AG09309 (cell line): ENCODE measurements at places on chromosomes 5 and 9.

GRCh38 chr9:32340361-32340760, 44.1 kb upstream of the ACO1 start:
- no peak for DNase-seq

GRCh38 chr5:91281401-91281800, 101.7 kb downstream of the ARRDC3 start:
- DNase-seq: peak; percentile 95

GRCh38 chr5:102036927-102037326, 259.2 kb downstream of the SLCO4C1 start:
- DNase-seq: no peak

DNA sequence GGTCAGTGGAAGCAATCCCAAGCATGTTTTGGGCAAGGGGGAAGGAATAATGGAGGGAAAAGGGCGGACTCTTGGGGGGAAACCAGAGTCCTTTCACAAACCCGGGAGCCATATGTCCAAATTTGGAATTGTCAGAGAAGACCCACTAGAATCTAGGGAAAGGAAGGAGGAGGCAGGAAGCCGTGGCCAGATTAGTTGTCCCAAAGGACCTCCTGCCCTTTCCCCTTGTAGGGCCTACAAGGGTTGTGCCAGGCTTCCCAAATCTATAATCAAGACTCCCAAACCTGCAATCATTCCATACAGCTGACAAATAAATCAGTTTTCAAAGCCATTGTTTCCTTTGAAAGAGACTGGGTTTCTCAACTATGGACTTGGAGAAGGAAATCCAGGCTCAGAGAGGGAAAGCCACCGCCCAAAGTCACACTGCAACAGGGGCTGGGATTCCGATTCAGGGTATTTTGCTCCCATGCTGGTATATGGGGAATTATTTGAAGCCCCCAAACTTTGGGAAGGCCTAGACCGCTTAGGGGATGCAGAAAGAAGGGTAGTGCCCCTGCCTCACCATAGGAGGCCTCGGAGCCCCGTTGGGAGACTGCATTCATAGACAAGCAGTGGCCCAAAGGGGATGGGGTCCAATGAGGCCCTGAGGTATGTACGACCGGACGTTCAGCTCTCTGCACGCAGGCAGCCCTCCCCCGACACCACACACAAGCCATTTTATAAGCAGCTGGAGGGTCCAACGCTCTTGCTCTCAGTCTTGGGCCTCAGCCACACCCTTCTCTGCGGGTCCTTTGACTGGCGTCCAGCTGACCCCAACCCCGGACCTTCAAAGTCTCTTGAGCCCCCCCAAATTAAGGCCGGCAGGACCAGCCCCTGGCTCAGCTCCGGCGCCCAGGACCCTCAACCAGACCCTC, 815 bp downstream of the ANXA6 start:
- DNase-seq: no peak

DNA sequence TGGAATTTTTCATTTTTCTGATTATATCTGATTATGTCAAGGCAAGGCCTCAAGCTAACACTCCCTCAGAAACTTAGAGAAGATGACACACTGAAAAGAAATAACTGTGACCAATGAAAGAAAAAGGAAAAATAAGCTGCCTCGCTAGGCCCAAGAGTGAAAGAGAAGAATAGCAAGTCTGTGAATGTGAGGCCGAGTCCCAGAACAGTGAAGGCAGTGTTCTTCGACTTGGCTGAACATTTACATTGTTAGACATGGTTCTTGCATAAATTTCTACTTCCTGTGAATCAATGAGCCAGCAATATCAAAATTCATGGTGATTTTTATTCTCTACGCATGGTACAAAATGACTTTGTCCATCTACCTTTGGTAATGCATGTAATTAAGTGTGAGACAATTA, at the start of gene ATP10B:
Gene ATP10B (minus strand): TSS at position 163 of the 400 bp plus-strand sequence. CDS start 164,137 bp downstream, outside the sequence.
- no peak for DNase-seq

GRCh38 chr5:74766418-74766848, 484 bp downstream of the GFM2 start:
- DNase-seq: peak; percentile 33

- DNase-seq: no peak
These were observed 58.7 kb upstream of the TNFSF8 start for GRCh38 chr9:114988962-114989599.

DNA sequence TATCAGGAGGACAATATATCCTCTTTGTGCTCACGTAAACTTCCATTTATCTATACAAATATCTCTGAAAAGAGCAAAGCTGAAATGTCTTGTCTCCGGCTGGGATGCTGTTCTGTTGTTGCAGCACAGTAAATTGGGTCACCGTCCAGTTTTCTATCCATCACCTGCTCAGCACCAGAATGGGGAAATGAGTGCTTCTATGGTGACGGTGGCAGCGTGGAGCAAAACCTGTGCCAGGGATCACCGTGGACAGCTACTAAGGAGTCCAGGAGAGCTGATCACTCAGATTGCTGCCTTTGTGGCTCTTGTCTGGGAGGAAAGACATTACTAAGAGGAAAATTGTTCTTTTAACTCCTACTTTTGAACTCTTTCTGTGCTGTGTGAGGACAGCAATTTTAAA, 531.6 kb downstream of the PSAT1 start:
- no peak for DNase-seq

GRCh38 chr5:62083661-62084060, 222.3 kb upstream of the KIF2A start:
- no peak for DNase-seq

DNA sequence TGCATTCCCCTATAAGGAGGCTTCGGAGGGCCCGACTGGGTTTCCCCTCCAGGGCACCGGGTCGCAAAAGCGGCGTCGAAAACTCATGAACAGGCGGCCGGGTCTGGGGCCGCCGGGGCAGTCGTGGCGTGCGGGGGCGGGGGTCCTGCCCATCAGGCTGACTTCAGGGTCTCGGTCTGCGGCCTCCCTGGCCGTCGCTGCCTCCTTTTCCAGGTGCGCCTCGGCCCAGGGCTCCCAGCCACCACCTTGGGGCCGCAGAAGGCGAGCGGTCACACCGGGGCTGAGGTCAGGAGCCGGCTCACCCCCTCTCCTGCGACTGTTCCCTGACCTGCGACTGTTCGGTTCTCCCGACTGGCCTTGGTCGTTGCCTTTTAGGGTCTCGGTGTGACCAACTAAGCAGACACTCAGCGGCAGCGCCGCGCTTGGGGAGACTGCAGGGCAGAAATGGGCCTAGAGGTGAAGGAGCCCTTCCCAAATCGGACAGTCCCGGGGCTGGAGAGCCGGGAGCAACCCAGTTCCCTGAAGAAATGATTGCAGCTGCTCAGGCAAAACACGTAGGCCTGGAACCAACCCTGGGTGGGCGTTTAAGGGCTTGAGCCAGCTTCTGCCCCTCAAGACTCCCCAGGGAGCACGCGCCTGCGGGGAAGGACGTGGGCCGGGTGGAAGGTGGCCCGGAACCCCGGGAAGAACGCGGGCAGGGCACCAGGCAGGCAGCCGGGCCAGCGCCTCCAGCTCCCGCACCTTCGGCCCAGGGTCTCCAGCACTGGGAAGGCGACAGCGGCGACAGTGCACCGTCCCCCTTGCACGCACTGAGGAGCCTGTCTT, 11.2 kb downstream of the IRX2 start:
- no peak for DNase-seq

- no peak for DNase-seq
These were observed 462.4 kb downstream of the PRR16 start for GRCh38 chr5:120926471-120926870.

GRCh38 chr9:135885100-135885853, 22.1 kb downstream of the CAMSAP1 start:
- no peak for DNase-seq

GRCh38 chr5:14267991-14268708, 125.0 kb downstream of the TRIO start:
- DNase-seq: no peak

- DNase-seq: no peak
These were observed 21.9 kb downstream of the TTC1 start for GRCh38 chr5:160030631-160031377.

GRCh38 chr5:56585999-56586691, 229.2 kb upstream of the MAP3K1 start:
- DNase-seq: no peak

DNA sequence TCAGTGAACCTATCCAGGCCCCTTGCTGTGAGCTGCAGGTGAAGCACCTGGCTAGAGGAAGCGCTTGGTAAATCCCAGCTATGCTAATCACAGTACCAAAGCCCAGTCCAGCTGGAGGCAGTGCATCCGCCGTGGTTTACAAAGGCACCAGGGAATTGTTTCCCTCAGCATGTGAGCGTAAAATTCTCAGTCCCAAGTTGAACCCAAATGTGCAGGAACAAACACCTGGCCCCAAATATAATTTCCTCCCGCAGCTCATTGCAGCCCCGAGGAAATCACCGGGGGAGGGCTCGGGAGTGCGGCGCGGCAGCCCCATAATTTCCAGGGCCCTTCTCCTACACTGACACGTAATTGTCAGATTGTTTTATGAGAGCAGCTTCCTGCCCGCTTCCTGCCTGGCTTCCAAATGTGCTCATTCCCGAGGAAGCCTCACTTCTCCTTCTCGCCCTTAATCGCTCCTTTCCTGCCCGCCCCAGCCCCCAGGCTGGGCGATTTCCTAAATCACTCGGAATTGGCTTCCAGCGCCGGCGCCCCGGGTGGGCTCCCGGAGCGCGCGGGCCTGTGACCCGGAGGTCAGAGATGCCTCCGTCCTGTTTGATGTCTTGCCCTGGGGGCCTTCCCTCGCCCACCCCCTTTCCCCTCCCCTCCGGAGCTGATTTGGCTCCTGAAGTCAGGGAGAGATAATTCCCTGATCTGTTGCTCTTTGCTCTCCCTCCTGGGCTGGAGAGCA, 134.4 kb downstream of the FGF1 start:
- no peak for DNase-seq

- DNase-seq: no peak
These were observed 33.5 kb upstream of the SHOC1 start for GRCh38 chr9:111828193-111828592.

DNA sequence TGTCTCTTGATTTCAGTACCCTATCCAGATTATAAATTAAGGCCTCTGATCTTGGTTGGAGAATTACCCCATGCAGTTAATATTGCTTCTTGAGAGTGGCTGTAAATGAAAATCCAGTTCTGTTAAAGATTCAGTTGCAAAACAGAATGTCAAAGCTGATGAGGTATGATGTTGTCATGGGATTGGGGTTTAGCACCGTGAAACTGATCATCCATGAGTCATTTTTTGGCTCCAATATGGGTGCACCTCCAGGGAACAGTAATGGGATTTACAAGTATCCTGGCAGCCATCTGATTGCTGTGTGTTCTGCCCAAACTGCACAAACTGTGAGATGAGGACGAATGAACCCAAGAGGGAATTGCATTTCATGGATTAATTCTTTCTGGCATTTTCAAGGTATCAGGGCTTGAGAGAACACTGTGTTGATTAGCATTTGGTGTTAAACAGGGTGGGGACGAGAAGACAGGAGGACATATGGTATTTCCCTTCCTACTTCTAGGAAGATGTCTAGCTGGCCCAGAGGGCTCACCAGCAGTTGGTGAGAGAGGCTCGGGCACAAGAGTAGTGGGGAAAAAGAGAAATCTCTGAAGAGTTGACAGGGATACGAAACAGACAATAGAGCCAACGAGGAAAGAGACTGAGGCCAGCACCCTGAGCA, 214.7 kb downstream of the GAS1 start:
- DNase-seq: peak; percentile 82

- no peak for DNase-seq
These were observed 298.4 kb upstream of the SEMA6A start for GRCh38 chr5:116872986-116873385.

DNA sequence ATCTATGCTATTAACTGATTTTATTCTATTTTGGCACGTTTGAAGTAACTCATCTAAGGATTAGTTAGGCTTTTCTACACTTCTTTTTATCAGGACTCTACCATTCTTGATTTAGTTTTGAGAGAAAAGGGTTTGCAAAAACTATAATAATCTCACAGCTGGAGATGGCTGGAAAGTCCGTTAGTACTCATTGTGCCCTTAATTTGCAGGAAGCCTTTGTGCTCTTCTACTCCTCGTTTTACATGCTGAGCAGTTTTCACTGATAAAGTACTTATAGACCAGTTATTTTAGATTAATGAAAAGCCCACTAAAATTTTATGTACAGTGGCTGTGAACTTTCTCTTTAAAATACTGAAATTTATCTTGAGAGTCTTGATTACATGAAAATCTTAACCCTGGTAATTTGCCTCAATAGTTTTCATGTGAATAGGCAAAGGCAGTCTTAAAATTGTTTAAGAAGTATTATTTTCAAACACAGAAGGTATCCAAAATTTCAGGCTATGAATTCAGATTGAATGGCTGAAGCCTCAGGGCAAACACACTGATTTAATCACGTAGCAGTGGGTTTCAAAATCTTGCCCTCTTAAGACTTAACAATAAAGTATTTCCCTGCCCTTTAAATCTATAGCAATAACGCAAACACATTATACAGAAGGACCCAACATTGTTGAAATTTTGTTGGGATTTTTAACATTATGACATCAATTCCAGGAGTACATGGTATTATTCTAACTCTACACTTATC, 18.6 kb downstream of the MLLT3 start:
- DNase-seq: no peak

GRCh38 chr5:143536364-143536763, 132.9 kb upstream of the NR3C1 start:
- DNase-seq: peak; percentile 93

DNA sequence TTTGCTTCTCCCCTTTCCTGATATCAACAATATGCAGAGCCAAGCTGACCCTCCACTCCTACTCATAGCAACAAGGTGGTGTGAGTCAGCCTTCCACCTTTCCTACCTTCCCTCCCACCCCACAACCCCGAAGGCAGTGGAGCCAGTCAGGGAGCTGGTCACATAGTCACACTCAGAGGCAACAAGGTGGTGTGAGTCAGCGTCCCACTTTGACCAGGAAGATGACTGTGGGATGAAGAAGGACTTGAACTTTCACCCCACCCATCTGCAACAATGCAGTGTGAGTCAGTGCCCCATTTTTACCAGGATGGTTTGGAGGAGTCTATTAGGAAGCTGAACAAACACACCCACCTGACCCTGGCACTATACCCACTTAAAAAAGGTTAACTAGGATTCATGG, 30.1 kb upstream of the ZNF782 start:
- no peak for DNase-seq

GRCh38 chr9:90965226-90966030, 163.8 kb downstream of the SYK start:
- no peak for DNase-seq

GRCh38 chr5:139654871-139655491, 6.8 kb downstream of the CXXC5 start:
- no peak for DNase-seq

DNA sequence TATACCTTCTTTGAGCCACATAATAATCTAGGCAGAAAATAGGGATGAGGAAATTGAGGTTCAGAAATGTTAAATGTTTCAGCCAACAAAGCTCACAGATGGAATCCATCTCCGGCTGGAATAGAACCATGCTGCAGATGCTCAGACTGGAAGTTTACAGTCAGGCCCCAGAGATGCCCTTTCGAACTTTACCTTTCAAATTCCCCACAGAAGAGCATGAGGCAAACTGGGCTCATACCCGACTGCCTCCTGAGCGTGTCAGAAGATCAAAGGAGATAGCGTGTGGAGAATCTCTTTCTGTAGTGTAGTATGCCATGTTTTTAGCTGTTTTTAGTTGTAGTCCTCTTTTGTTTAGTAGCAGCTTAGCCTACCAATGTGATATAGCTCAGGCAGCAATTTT, 72.0 kb upstream of the DAP start:
- DNase-seq: no peak
